ENCODE measurements at places on chromosomes 5 and 9.

DNA sequence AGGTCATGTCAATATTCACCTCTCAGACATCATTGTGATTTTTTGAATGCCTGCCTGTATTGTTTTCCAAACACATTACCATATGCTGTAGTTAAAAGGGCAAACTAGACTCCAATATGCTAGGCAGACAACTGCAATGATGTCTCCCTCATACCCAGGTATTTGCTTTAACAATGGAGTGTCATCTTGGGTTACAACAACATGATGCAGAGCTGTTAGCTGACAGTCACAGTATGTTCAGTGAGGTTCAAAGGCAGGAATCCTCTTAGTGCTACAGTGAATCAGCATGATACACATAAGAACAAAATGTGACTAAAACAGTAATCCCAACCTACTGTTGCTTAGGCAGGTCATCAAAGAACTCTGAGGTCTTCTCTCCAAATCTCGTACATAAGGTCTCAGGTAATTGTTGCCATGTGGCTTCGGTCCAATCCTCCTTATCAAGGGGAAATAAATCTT is 24.0 kb downstream of the OR1J1 start:
- DNase-seq, result no peak

GRCh38 chr5:119397518-119398380 is 41.9 kb downstream of the TNFAIP8 start:
- peak; percentile 57 for DNase-seq

- DNase-seq, result no peak
Observed at GRCh38 chr5:7634837-7635236, 216.1 kb downstream of the CFAP90 start.

- DNase-seq, result no peak
Observed at GRCh38 chr5:131416729-131417128, 152.9 kb downstream of the CDC42SE2 start.

DNA sequence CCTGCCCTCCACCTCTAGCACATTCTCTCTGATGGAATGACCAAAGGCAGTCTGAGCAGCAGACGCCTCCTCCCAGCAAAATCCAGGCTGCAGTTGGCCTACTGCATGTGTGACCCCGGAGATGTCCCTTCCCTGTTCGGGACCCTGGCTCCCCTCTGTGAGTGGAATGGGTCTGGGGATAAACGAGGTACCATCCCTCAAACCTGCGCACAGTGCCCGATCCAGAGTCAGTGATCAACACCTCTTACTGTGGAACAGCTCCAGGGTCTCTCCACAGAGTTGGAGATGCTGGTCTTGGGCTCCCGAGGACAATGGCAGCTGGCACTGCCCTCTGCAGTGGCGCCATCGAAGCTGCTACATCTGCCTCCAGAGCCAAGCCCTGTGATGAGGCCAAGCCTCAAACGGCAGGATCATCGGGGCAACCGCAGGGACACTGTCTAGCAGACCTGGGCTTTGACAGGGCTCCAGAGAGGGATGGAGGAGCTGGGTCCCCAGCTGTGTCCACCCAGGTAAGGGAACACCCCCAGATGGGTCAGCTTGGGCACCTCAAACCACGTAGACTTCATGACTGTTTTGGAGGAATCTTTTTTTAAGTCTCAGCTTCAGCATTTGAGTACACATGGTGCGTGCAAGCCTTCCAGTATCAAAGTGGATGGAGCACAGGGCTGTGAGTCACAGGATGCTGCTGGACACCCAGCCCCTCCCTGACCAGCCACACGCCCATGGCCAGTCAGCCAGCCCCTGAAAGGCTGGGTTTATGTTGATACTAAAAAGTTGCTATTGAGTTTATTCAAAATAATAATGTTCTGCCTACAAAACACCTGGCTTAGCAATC is 13.0 kb downstream of the MED10 start:
- DNase-seq, result no peak

- peak; percentile 76 for DNase-seq
Observed at GRCh38 chr9:124110307-124110915, 98.8 kb downstream of the LHX2 start.

- DNase-seq, result no peak
Observed at GRCh38 chr9:123268199-123268464, 254 bp downstream of the STRBP start.

- no peak for DNase-seq
Observed at GRCh38 chr5:10567781-10568321, 4.0 kb downstream of the ANKRD33B start.

DNA sequence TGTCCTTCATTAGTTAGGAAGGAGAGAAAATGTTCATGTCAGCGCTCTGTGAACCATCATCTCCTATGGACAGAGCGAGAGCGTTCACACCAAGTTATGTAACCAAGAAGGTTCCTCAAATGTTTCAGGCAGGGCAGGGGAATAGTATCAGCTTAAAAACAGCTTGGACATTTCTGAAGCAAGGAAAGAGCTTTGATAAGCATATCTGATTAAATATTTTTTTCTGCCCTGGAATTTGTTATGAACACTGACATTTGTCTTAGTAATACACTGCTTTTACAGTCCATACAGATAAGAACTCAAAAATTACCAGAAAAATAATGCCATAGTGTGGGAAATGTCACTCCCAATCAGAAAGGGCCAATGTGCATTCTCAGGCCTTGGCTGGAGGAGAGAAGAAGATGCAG is 66.3 kb upstream of the LIFR start:
- peak; percentile 8 for DNase-seq

DNA sequence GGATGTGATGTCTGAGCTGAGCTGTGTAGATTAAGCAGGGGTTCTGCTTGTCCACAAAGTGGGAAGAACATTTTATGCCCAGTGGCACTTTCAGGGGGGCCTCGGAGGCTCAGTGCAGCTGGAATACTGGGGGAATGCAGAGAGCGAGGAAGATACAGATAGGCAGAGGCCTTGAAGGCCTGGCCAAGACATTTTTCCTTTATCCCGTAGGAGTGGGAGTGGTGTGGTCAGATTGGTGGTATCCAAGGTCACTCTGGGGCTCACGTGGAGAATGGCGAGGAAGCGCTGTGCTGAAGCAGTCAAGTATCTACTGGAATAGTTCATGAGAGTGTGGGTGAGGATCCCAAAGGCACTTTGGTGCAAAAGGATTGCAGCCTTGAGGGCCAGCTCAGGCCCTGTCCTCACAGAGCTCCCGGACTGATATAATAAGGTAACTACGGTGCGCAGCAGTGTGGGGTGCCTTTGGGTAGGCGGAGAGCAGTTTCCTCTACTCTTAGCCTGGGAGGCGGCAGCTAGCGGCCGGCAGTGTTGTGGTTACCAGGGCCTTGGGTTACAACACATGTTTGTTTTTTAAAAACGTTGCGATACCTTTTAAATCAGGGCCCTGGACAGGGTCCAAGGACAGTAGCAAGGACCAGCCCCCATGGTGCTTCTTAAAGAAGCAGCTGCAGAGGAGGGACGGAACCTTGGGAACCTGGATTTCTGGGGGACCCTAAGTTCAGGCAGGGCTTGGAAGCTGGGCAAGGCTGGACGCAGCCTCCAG is 10.8 kb upstream of the CCDC69 start:
- DNase-seq, result peak; percentile 76

DNA sequence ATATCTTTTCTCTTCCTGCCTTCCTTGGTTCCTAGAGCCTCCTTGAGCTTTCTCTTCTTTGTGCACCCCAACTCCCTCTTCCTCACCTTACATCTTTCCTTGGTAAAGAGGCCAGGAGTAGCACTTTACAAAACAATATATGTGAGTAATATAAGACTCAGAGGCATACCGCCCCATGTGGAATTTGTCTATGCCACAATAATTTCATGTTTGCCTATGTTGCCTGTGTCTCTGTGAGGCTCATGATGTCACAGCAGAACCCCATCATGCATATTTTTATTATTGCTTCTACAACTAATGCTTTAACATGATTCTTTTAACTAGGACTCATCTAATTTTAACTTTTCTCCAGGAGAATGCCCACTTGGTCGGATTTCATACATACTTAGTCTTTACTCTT is 15.0 kb upstream of the LVRN start:
- no peak for DNase-seq

DNA sequence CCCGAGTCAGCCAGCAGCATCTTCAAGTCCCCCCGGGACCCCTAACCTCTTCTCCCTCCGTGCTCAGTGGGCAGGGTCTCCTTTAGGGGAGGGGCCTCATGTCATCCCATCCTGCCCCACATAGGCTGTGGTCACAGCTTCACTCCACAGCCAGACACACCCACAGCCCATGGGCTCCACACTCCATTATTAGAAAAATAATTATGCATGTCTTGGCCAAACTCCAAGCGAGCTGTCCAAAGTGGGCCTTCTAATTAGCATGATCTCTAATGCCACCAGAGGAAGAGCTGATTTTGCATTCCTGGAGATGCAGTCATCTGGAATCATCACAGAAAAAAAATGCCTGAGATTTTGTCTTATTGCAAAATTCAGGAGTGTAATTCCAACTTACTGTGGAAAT is 418.2 kb downstream of the IRX2 start:
- DNase-seq, result no peak

GRCh38 chr5:178454821-178455479 is 135.2 kb downstream of the COL23A1 start:
- no peak for DNase-seq

DNA sequence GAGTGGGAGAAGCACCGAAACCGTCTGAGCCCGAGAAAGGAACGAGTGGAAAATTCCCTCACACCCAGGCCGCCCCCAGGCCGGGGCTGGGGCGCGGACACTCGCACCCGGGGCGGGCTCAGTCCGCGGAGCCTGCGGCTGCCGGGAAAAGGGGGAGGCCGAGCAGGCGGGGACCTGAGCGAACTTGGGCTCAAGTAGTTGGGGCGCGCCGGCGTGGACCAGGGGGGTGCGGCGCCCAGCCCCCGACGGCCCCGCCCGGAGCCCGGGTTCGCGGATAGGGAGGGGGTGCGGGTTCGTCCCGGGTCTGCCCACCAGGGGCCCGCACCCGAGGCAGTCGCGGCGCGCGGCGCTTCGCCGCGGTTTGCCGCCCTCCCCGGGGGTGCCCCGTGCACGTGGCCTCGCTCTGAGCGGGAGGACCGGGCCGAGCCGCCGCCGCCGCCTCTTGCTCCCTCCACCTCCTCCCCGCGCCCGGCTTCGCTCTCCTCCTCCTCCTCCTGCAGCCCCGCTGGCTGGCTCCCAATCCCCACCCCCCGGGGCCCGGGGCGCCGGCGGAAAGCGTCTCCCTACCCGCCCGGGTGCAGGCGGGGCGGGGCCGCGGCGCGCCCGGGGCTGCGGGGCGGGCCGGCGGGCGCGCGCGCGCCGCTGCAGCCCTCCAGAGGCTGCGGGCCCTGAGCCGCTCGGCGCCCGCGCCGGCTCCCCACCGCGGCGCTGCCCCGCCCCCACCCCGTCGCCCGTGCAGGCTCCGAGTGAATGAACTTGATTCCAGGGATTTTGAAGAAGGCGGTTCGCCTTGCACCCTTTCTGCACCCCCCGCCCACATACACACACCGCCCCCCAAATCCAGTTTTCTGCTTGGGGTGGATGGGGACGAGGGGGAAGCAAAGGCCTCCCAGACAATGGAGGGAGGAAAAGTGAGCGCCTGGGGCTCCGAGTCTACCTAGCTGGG is 1.3 kb upstream of the NFIB start:
- no peak for DNase-seq

DNA sequence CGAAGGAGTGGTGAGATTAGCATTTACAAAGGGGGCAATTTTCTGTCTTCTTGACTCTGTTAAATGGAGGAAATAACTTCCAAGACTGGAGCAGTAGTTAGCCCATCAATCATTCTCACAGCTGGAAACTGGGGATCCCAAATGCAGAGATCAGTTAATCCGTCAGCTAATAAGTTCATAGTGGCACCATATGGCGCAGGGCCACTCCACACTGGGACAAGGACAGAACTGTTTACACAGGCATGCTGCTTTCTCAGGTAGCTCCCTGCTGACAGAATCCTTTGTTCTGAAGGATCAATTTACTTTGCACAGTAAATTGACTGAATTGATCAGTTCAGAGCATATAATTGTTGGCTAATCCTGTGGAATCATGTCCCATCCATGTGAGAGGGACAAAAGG is 395.7 kb downstream of the TMEM161B start:
- DNase-seq, result no peak

- no peak for DNase-seq
Observed at GRCh38 chr9:119101048-119101447, 268.2 kb downstream of the BRINP1 start.

DNA sequence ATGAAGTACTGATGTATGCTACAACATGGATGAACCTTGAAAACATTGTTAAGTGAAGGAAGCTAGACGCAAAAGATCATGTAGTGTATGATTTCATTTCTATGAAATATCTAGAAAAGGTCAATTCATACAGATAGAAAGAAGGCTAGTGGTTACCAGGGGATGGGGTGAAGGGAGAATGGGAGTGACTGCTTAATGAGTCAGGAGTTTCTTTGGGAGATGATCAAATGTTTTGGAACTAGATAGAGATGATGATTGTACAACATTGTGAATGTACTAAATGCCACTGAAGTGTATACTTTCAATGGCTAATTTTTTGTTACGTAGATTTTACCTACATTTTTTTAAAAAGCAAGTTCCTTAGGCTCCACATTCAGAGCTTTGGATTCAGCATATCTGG is 14.9 kb upstream of the DELE1 start:
- no peak for DNase-seq

DNA sequence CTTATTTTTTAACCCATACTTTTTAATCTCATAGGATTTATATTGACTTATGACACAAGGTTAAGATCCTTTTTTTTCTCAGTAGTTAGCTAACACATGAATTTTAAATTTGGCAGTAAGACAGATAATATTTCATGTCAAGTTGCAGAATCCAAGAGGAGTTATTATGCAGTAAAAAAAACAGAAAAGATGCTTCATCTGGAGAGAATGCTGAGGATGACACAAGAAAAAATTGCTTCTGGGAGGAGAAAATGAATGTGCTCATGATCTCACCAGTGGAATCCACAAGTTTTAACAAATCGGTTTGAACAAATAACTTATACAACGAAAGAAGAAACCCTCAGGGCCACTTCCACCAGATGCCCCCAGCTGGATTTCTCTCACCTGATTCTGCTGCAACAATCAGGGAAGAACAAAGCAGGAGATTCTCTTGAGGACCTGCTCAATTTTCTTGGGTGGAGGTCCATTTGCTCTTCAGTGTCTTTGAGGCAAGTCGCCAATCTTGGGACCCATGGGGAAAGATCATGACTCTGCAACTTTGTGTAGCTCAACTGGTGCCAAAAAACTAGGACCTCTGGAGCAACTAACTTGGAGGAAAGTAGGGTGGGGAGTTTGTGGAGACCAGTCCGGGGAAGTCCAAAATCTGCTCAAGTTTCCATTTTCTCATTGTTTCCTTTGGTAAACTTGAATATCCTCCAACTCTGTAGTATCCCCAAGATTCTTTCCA is 50.5 kb upstream of the TNFSF15 start:
- no peak for DNase-seq

Data from NB4 (cell line).